ENCODE measurements at places on chromosomes 2 and 18.
A peak's percentile ranks its signal among the peaks of the same experiment; 100 is the strongest.

GRCh38 chr18:49460976-49461601, 644 bp upstream of the DYM start:
- DNase-seq, result peak; percentile 50

- DNase-seq, result no peak
Measured at GRCh38 chr2:66827851-66828250, 392.9 kb downstream of the MEIS1 start.

DNA sequence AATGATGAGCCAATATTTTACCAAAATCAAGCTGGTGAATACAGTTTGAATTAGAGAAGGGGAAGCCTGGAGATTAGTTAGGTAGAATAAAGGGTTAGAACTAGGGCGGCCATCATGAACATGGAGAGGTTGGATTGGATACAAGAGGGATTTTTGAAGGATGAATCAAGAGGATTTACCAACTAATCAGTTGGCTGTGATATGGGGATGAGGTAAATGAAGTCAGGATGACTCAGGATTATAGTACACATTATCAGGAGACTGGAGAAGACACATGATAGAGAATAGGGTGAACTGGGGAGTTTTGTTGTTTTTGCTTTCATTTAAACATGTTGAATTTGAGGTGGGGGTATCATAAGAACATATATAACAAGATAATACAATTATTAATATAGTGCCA, 73.8 kb upstream of the PROKR1 start:
- peak; percentile 46 for DNase-seq

DNA sequence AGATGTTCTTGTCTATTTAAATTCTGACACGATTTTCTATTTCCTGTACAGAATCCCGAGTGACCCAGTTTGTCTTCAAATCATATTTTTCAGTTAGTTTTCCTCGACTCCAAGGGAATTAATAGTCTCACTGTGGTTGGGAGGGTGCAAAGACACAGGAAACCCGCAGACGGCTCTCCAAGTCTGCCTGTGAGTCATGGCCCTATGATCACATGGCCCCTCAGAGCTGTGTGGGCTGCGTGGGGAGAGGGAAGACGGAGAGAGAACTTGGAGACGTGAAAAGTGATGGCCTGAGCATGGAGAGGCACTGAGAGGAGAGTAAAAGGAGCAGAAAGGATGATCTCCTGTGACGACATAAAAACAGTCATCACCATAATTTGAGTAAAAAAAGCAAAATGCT, 989.9 kb downstream of the DCDC2C start:
- DNase-seq, result peak; percentile 14

GRCh38 chr2:54559006-54559445, 102.9 kb downstream of the SPTBN1 start:
- DNase-seq, result no peak

- DNase-seq, result no peak
Measured at GRCh38 chr2:224109751-224110150, 70.7 kb upstream of the SERPINE2 start.

DNA sequence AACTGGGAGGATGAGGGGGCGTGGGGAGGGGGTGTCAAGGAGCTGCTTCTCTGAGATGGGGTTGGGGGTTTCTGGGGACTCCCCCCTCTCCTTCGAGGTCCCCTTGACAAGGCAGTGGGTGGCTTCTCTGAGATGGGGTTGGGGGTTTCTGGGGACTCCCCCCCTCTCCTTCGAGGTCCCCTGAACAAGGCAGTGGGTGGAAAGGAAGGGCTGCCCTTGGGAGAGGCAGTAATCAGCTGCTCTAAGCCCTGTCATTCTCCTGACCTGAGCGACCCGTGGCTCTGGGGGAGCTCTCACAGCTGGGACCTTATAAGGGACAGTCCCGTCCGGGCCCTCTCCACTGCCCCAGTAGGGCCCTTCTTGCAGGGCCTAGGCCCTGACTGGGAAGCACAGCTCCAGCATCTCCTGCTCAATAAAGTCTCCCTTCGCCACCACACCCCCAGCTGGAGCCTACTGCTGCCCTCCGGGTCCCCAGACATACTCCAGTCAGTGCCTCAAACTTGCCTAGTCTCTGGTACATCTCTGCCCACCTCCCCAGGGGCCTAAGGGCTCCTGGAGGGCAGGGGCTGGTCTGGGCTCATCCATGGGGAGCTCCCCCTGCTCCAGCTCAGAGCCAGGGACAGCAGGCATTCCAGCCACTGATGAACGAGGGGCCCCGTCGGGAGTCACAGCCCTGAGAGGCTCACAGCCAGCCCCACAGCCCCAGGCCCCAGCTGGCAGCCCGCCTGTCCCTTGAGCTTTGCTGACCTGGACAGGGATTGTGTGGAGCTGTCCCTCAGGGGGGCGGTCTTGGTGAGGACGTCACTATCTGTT, 2.8 kb downstream of the GAREM2 start:
- no peak for DNase-seq

DNA sequence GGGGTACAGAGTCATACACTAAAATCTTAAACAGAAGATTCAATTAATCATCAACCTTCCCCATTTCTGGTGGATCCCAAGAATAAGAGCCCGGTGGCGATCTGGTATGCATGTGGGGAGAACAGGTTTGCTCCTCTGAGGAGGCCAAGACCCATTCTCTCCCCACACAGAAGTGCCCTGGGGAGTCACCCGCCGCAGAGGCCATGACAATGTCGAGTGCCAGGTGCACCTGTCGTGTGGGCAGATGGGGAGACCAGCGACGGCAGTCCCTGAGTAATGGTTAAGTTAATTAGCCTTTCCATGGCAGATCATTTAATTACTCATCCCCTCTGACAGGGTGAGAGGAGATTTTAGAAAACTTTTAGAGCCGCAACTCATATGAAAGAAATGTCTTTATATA, 345.0 kb downstream of the NCKAP5 start:
- no peak for DNase-seq

- DNase-seq, result no peak
Measured at GRCh38 chr2:100799686-100800085, 20.3 kb upstream of the NPAS2 start.

- no peak for DNase-seq
Measured at GRCh38 chr2:203710226-203710625, 3.8 kb downstream of the CD28 start.

GRCh38 chr2:128485761-128486639, 167.3 kb upstream of the HS6ST1 start:
- DNase-seq, result no peak

- DNase-seq, result no peak
Measured at GRCh38 chr2:178479275-178479616, 846 bp upstream of the FKBP7 start.

All from fibroblast of skin of right biceps (primary cell).